ENCODE measurements at places on chromosomes 3 and 15.

GRCh38 chr15:48898032-48898431, 20.1 kb downstream of the EID1 start:
- DNase-seq, result no peak

- DNase-seq, result no peak
Observed at GRCh38 chr3:38284756-38285150, 2.7 kb downstream of the SLC22A14 start.

- DNase-seq, result no peak
Observed at GRCh38 chr3:102235679-102236078, 199.1 kb upstream of the ZPLD1 start.

GRCh38 chr15:42820811-42821210, 83.9 kb upstream of the CDAN1 start:
- DNase-seq, result no peak

DNA sequence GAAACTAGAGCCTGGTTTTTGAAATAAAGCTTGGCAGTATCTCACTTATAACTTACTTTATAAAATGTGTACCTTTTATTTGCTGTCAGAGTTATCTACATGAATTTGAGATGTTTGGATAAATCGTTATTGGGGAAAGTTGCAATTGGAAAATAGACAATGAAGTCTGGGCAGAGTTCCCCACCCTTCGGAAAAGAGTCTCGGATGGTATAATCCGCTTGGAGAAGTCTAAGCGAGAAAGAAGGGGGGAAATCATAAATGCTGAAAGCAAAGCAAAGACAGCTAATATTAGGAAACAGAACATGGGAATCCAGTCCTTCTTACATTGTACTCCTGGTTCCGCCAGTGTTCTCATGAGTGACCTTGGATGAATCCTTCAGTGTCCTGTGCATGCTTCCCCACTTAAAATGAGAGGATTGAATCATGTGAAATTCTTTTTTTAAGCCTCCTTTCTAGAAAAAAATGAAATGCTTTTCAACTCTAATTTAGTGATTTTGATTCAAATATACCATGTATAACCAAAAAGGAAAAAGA, 162.4 kb downstream of the ATG7 start:
- no peak for DNase-seq

GRCh38 chr15:66095871-66096687, 157.5 kb downstream of the MEGF11 start:
- DNase-seq, result no peak

DNA sequence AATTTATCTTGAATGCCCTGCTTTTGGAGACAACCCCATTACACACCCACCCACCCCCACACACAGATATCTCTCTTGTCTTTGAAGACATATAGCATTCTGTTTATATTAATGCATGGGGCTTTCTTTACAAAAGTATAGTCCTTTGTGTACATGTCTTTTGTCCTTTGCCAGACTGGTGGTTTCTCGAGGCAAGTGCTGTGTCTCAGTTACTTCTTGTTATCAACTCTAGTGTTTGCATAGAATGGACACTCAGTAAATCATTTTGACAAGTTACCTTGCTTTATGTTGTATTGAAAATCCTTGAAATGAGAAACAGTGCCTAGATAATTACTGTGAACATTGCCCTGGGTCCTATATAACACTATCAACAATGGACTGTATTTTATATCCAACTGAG, 33.9 kb downstream of the KBTBD8 start:
- no peak for DNase-seq

DNA sequence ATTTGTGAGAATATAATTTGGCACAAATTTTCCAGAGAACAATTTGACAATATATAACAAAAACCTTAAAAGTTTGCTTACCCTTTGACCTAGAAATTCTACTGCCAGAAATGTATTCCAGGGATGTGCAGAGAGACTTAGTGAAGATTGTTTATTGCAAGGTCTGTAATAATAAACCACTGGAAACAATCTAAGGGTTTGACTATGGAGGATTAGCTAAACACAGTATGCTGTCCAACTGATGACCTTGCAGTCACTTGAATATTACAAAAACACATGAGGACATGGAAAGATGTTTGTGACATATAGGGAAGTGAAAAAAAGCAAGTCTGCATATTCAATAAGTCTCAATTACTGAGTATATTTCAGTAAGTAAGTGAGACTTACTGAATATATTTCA, 48.1 kb upstream of the CDV3 start:
- no peak for DNase-seq

DNA sequence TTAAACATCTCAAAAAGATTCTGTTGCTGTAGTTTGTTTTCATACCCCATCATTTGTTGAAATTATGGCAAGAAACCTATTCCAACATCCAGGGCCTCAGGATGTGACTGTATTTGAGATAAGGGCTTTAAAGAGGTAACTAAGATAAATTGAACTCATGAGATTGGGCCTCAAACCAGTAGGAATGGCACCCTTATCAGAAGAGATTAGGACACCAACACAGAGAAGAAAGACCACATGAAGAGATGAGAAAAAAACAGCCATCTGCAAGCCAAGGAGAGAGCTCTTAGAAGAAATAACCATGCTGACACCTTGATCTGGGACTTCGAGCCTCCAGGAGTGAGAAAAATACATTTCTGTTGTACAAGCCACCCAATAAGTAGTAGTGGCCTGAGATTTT, 157.7 kb downstream of the CGGBP1 start:
- DNase-seq, result no peak

GRCh38 chr3:188126934-188127333, 27.0 kb upstream of the LPP start:
- no peak for DNase-seq

- no peak for DNase-seq
Observed at GRCh38 chr3:4517643-4518311, 24.6 kb downstream of the ITPR1 start.

DNA sequence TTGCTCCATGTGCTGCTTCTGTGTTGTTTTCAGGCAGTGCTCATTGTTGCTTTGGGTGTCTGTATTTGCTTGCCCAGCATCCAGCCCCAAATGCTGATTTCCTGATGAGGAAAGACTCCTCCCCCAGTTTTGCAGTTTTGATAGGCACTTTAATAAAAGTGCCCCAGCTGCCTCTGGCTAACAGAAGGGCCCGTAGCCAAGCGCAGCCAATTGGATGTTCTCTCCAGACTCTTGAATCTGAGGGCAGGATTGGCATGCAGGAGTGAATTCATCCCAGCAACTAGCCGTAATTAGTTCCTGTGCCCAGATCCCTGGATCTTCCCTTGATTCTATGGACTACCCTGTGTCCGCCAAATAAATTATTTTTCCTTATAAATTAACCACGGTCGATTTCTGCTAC, 14.8 kb upstream of the SEMA5B start:
- DNase-seq, result no peak

GRCh38 chr15:81038975-81039607, 38.4 kb downstream of the TLNRD1 start:
- no peak for DNase-seq

DNA sequence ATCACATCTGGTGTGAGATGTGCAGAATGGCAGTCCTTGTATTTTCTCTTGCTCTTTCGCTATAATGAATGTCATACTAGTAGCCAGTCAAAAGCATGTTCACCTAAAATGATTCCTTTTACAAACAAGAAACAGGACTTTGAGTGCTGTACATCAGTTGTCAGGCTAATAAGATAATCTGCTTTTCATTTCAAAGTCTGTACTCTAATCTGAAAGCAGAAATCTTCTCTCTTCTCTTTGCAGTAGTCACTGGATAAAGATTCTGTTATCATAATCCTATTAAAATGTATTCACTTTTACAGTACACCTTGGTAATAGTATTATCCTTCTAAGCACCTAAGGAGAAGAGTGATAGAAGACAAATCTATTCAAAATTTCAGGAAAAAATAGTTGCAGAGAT, 300.1 kb downstream of the MFSD1 start:
- DNase-seq, result no peak

- no peak for DNase-seq
Observed at GRCh38 chr3:178435575-178435974, 100.7 kb upstream of the KCNMB2 start.

- no peak for DNase-seq
Observed at GRCh38 chr3:3301476-3301875, 122.0 kb upstream of the CRBN start.

DNA sequence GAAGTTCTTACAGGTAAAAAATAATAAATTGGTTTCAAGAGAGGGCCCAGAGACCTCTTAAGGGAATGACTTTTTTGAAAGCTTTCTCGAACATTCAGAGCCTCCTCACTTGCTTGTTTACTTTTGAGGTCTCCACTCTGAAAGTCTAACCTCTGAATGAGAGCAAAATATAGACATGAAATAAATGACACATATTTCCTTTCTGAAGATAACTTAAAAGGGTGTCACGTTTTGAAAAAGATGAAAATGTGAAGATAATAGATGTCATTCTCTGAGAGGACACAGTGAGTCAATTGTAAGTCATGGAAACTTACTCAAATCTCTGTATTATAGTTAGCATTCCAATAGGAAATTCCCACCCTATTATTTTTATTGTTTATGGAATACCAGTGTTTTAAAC, 44.6 kb downstream of the HACD2 start:
- no peak for DNase-seq

- no peak for DNase-seq
Observed at GRCh38 chr3:181899702-181900101, 188.0 kb downstream of the SOX2 start.

DNA sequence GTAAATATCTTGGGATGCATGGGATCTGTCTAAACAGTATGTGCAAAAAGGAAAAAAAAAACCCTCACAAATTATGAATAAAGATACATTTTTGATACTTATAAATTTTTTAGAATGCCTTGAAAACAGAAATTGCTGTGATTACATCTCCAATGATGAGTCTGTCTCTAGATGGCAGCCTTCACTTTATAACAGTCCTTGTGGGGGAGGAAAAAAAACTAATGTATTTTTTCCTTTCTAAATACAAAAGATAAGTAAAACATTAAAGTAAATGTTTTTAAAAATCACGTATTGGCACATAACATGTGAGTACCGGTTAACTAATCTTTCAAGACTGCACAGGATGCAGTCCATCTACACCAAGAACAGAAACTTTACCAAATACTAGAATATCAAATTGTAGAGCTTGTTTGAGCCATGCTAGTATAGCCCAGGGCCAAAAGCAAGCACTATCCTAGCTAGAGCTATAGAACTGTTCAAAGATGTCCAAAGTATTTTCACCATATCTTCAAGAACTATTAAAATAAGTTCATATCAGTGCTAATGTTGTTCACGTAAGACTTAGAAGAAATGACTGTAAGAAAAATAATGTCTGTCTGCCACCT, 206.4 kb downstream of the STAG1 start:
- no peak for DNase-seq

- no peak for DNase-seq
Observed at GRCh38 chr3:21705769-21706168, 45.2 kb downstream of the ZNF385D start.

DNA sequence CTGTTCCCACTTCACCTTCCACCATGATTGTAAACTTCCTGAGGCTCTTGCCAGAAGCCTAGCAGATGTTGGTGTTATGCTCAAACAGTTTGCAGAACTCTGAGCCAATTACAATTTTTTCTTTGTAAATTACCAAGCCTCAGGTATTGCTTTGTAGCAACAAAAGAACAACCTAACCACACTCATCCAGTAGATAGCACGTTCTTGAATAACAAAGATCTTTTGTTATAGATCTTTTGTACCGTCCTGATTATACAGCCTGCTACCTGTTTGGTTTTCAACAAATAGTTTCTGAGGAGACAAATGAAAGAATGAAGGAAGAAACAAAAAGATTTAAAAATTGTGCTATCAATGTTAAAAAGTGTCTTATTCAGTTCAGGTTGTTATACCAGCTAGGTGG, 474.7 kb upstream of the ALCAM start:
- no peak for DNase-seq

GRCh38 chr3:37494216-37494615, 319.8 kb upstream of the LRRFIP2 start:
- DNase-seq, result no peak

DNA sequence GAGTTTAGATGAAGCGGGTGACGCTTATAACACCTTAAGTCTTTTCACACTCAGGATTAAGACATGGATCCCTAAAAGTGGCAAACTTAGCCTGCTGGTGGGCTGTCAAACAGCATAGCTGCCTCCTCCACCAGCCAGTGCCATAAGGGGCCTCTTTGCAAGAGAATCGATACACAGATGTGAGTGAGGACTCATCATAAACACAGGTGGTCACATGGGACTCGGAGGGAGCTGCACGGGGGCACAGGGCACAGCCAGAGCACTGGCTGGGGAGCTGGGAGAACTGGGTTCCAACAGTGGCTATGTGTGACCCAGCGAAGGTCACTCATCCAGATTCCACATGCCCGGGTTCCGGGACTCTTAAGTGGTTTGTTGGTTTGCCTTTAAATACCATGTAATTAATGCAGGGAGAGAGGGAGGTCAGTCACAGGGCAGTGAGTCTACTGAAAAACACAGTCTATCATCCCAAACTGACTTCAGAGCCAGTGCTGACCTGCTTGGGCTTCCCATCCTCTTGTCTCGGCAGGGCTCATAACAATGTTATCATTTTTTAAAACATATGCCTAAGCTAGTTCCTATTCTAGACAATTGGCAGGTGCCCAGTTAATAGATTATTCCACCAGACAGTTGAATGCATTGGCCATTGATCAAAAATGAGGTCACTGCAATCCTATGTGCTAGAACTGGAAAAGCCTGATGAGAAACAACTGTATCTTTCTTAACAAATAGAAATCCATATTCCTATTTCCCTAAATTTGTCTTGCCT, 51.8 kb downstream of the SLC12A8 start:
- DNase-seq, result no peak

GRCh38 chr3:62446337-62446940, 73.1 kb upstream of the FEZF2 start:
- no peak for DNase-seq

DNA sequence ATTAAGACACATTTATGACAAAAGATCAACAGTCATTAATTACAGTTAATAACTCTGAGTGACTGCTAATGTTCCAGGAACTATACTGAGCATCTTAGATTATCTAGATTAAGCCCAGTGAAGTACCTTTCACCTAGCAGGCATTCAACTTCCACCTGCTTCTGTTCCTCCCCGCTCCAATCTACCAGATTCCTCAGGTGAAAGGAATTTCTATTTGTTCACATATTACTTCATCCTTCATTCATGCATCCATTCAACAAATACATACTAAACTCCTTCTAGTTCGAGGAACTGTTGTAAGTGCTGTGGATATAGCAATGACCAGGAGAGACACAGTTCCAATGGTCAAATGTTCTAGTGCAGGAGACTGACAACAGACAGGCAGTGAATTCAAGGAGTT, 139.3 kb downstream of the FILIP1L start:
- DNase-seq, result no peak

DNA sequence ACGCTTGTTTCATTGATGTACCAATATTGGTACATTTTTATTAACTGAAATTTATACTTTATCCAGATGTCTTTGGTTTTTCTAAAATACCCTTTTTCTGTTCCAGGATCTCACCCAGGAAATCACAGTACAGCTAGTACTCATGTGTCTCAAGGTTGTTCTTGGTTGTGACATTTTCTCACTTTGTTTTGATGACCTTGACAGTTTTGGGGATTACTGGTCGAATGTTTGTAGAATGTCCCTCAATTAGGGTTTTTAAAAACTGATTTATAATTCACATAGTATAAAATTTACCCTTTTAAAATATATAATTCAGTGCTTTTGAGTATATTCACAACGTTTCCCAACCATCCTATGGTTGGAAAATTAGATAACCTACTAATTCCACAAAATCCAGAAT, 6.3 kb upstream of the SNRPN start:
- DNase-seq, result no peak
